ENCODE measurements at places on chromosomes 13 and 19. TPM values are rescaled to one million over a fixed set of nuclear protein-coding genes. Genes with fewer than 3 reads are reported as not detected.

Gene SLAIN1
- total RNA-seq: 0.55 TPM

Gene SWSAP1
- total RNA-seq: 2.2 TPM

Gene C19orf85
- total RNA-seq: not detected

Gene PEG3
- total RNA-seq: not detected

Gene SRRM5
- total RNA-seq: 0.84 TPM

Gene NLRP5
- total RNA-seq: not detected

Gene CALR
- 505 TPM for total RNA-seq

Gene C1QTNF9B
- not detected for total RNA-seq
